Neuronal stem cell (in vitro differentiated cells): ENCODE measurements at places on chromosomes 16 and 17.

- no peak for DNase-seq
These were observed 13.4 kb downstream of the UBALD1 start for GRCh38 chr16:4601036-4601863.

DNA sequence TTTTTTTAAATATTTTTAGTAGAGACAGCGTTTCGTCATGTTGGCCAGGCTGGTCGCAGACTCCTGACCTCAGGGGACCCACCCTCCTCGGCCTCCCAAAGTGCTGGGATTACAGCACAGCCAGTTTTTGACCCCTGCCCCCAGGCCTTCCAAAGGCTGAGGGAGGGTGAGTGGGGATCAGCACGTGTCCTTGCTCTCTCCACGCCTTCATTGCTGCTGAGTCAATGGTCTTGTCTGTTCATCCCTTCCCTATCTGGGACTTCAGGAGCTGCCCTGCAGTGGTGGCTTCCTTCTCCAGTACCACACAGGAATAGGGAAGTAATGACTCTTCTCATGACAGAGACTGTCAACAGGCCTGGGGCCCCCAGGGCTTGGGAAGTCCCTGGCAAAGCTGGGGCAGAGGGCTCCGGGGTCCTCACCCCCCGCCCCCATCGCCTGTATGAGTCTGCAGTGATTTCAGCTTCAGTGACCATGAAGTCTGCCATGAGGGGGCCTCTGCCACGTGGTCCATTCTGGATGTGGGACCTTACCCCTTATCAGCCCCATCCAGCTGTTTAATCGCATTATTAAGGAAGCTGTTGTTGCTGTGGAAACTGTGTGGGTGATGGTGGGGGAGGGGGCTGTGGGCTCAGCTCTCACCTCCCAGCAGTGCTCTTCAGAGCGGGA lies 6.1 kb downstream of the ABCC3 start:
- no peak for DNase-seq

DNA sequence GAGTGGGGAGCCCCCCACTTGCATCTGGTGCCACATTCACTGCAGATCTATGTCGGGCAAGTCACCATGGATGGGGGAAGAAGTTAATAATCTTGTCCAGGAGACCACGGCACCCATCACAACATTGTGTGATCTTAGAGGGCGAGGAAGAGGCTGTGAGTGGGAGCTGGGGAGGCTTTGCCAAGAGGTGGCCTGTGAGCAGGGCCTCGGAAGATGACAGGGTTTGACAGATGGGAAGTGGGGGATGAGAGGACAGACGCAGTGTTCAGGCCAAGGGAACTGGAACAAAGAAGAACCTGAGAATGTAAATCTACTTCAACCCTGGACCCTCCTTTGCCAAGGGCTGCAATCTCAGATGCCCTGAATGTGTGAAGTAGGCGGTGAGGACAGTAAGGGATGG lies 12.4 kb downstream of the ACE start:
- DNase-seq, result no peak

DNA sequence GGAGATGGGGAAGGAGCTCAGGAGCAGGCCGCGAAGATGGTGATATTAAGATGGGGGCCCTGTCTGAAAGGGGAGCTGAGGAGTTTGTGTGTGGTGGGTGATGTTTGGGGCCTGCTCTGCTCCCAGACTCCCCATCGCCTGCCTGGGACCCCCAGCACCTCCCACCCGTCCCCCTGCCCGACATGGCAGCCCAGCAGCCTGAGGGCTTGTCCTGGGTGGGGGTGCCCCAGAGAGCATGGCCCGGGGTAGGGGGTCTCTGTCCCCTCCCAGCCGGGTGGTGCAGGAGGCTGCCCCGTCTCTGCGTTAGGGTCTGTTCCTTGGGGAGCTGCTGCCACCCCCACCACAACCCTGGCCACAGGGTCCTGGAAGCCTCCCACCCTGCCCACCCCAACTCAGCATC lies 5.2 kb downstream of the CDH15 start:
- no peak for DNase-seq

DNA sequence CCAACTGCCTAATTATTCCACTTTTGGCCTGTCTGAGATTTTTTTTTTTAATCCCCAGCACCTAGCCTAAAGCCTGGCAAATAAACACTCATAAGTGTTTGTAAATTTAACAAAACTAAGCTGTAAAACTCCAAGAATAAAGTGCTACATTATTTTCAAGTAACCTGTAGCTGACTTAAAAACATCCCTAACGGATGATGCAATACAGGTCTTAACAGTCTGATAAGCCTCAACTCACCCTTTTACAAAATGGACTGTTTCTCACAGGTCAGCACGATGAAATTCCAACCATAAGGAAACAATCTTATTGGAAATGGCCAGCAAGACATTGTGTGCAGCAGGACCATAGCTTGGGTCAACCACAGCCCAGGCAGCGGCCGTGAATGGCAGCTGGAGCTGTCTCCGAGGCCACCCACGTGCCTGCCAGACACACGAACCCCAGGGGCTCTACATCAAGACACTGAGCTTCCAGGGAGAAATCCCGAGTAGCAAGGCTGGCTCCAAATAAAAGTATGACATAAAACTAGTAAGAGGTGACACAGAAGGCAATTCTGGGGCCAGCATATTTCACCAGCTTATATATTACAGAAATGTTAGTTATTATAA lies 58.9 kb downstream of the NDEL1 start:
- no peak for DNase-seq

DNA sequence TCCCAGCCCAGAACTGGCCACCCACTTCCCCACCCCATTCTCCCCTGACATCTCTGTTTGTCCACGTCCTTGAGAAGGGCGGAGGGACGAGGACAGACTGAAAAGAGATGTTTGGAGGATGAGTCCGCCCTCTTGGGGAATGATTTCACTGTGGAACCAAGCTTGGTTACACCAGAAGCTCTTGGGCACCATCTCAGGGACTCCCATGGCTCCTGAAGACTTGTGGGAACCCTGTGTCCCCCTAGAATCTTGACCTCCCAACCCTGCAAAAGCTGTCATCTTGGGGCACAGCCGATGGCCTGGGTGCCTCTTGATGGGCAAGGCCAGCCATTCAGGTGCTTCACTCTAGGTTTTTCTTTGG lies 25.9 kb upstream of the LITAF start:
- no peak for DNase-seq

DNA sequence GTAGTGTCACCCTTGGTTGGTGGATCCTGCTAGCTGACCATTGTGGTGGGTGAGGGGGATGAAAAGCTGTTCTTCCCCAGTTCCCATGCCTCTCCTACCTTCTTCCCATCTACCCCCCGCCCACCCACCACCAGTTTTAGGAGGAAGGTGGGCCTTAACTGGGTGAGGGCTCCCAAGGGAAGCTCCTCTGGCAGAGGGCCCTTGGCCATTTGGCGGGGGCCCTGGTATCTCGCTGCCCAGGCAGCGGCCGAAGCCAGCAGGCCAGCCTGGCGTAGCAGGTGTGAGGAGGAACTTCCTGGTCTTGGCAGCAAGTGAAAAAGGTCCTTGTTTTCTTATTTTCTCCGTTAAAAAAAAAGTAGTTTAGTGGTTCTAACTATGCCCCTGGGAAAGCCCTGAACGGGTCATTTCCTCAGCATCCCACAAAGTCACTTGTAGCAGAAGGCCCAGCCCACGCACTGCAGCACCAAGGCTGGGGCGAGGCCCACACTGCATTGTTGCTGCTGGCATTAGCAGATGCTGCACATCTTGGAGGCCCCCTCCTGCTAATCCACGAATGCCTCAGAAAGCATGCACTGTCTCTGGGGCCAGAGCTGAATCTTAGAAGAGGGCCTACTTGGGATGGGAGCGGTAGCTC lies 72.5 kb downstream of the MPRIP start:
- no peak for DNase-seq

DNA sequence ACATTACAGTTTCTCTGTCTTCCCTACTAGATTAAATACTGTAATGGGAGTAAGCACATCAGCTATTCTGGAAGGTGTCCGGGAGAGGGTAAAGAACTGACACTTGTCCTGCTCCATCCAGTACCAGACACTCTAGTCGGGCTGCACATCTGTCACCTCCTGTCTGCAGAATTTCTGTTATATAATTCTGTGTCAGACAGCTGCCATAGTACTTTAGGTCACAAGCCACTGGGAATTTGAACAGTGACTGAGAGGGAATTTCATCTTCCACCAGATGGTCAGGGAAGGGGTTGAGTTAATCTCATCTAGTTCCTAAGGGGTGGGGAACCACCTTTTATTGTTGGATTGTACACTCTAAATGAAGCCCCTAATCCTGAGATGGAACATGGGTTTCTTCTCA lies 58.6 kb upstream of the NUDT7 start:
- DNase-seq, result no peak

- no peak for DNase-seq
These were observed 78.8 kb downstream of the GNAO1 start for GRCh38 chr16:56269811-56270684.

GRCh38 chr16:81511371-81511770 lies 66.8 kb downstream of the CMIP start:
- DNase-seq, result no peak

DNA sequence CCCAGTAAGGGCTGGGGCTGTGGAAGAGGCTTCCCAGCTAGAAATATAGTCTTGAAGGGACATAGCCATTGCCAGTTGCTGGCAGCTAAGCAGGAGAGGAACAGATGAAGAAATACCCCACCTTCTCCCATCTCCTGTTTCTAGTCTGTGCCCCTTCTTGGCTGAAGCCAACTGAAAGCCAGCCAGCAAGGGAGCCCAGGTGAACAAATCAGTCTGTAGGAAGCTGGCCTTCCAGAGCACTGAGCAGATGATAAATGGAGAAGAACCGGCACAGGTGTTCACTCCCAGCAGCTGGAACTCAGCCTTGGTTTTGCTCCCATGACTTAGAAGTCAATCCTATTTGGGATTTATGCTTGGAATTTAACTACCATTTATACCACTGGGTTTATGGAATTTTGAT lies 69.2 kb upstream of the DHX40 start:
- DNase-seq, result no peak

- no peak for DNase-seq
These were observed 18.5 kb upstream of the TMIGD1 start for GRCh38 chr17:30352240-30352814.

DNA sequence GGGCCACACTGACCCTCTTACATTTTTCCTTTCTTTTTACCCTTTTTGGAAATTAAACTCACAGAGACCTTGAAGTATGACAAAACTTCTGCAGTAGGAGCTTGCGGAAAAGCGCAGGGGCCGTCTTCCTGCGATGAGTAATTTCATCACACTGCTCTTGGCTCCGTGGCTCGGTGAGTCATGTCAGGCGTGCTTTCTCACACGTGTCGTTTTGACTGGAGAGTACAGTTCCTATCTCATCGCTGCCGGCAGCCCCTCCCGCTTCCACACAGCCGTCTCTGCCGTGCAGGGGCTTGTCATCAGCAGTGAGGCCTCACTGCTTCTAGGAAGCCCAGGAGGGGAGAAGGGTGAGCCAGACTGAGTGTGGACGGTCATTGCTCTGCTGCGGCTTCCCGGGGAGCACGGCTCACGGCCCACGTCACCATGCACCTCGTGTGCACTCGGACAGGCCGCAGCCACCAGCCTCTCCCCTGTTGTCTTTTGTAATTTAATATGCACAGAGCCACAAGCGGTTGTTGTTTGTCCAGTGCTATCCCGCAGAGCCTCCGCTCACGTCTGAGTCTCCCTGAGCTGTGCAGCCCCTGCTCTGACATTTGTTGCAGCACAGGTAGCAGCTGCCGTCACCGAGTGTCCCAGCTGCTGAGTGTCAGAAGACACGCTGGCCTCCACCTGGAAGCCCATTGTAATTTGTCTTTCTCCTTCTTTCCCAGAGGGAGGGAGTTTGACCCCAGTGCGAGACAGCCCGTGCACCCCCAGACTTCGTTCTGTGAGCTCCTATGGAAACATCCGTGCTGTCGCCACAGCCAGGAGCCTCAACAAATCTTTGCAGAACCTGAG lies 99.4 kb upstream of the CHMP6 start:
- no peak for DNase-seq

- no peak for DNase-seq
These were observed 147.8 kb upstream of the RPL38 start for GRCh38 chr17:74055508-74056160.

- DNase-seq, result peak; percentile 58
These were observed 19.1 kb upstream of the DDX52 start for GRCh38 chr17:37662353-37662752.

GRCh38 chr17:28796062-28796461 lies 46.5 kb downstream of the FAM222B start:
- no peak for DNase-seq

- no peak for DNase-seq
These were observed 38.3 kb upstream of the MAP3K14 start for GRCh38 chr17:45355087-45355486.

DNA sequence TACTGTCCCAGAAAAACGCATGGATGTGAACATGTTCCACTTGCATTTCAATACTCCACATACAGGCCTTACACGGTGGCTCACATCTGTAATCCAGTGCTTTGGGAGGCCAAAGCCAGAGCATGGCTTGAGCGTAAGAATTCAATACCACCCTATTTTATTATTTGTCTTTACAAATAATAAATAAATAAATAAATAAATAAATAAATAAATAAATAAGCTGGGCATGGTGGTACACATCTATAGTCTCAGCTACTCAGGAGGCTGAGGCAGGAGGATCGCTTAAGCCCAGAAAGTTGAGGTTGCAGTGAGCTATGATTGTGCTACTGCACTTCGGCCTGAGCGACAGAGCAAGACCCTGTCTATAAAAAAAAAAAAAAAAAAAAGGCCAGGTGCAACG lies 53.9 kb downstream of the PLXDC1 start:
- DNase-seq, result no peak

DNA sequence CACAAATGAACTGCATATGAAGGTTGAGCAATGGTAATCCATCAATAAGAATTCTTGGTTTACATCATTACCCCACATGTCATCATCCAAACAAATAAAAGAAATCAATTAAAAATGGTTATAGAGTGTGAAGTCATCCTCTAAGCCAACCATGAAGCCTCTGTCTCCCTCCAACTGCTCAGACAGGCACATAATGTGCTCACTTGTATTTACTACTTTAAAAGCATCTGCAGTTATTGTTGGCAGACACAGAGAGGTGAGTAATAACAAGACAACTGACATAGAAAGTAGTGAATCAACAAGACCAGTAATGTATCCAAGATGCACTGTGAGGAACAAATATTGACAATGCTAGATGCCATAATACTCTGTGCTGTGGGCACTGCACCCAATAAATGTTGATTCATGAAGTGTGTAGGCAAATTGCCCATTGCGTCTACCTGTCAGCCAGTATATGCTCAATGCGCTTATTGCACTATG lies 20.0 kb downstream of the ADAMTS18 start:
- DNase-seq, result no peak

DNA sequence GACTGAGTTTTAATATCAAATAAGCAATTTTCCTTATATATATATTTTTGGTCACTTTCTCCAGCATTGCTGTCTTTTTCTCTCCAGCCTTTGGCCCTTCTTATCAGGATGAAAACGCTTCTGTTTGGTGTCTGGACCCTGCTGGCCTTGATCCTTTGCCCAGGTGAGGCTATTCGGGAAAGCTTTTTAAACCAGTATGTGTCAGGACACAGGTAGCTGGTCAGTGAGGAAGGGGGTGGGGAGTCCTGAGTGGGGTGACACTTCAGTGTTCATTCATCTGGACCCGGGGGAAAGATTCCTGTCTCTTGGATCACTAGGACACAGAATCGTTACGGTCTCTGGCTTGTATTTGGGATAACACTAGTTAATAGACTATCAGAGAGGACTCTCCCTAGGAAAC lies 12.2 kb upstream of the SMARCD2 start:
- no peak for DNase-seq
